ENCODE measurements at places on chromosomes 6 and 20.

- no peak for DNase-seq
Observed at GRCh38 chr6:43306086-43306485, 2.5 kb downstream of the CRIP3 start.

GRCh38 chr6:18663011-18663410 is 275.9 kb downstream of the RNF144B start:
- no peak for DNase-seq

- DNase-seq: no peak
Observed at GRCh38 chr6:40671694-40672050, 84.5 kb upstream of the LRFN2 start.

GRCh38 chr6:37904590-37904989 is 85.1 kb downstream of the ZFAND3 start:
- DNase-seq: no peak

DNA sequence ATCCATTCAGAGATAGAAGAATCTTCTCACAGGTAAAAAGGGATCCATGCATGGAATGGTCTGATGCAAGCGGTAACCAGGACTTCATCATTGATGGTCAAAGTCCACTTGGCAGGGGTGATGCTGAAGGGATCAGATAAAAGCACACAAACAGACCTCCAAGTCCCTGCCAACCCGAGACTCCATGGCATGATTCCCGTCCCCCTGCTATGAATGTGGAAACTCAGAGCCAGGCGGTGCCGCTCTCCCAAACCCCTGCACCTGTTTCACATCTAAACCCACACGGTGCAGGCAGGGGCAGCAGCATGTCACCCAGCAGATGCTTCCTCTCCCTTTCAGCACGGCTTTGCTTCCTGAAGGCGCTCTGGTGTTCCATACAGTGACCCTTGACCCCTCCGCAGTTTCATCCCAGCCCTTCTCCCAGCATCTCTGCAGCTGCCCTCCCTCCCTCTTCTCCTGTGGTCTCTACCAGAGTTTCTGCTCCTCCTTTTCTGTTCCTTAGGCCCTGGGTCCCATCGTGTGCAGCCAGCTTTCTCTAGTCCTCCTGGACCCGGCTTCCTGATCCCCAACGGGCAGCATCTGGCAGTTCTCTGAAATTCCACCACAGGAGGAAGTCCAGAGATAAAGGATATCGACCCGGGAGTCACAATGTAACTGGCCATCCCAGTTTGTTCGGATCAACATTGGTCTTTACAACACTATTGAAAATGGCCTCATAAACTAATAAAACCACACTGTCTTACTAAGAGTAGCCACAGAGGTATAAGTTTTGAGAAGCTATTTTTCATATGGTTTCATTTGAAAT is 235.0 kb downstream of the TTLL2 start:
- no peak for DNase-seq

DNA sequence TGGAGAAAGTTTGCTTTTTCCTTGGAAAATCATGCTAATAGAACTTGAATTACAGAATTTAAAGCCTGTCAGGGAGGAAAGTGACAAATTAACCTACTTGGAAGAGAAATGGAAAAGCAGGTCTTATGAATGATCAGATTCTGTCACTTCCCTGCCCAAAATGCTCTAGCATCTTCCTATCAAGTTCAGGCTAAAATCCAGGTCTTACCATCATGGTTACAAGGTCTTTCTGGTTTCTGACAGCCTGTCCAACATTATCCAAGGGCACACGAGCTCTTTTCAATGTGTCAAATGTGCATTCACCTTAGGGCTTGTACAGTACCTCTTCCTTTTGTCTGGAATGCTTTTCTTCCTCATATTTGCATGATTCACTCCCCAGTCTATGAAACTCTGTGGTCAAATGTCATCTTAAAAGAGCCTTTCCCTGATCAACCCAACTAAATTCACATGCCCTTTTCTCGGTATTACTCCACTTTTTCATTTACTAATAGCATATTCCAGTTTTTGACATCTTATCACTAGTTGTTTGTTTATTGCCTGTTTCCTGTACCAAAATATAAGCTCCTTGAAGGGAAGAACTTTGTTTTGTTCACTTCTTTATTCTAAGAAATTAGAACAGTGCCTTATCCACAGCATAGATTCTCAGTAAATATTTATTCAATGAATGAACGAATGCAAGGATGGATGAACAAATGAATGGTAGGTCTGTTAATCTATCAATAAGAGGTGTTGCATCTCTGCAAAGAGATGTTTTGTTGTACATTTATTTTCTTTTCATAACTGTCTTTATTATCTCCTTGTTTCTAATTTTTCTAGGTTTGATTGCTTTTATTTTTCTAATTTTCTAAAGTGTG is 139.5 kb downstream of the BCAS1 start:
- no peak for DNase-seq

- DNase-seq: no peak
Observed at GRCh38 chr20:17225851-17226409, 910 bp upstream of the PCSK2 start.

DNA sequence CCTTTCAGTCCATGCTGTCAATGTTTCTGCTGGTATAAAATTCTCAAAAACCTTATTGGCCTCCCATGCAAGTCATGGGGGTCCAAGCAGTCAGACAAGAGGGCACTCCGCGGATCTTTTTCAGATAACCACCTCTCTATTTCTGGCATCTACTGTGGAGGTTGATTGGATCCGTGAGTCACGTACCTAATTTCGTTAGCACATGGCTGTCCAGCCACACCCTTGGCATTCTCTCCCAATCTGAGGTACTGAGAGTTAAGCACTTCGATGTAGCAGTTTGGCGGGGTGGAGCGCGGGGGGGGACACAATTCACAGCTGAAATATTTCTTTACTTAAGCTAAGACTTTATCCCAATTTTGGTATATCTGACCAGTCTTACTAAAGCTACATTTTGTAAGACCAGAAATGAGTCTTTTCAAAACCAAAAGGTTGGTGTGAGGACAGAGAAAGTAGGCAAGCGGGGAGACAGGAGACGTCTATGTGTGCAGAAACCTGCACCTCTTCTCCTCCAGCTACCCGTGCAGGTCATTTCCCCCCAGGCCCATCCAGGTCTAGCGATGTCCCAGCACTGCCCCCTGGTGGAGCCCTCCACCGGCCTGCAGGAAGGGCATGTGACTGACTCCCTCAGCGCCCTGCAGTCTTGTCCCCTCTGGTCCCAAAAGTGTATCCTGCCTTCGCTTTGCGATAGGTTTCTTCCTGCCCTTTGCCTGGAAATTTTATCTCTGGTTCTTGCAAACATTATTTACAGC is 113.1 kb downstream of the ADAT2 start:
- no peak for DNase-seq

DNA sequence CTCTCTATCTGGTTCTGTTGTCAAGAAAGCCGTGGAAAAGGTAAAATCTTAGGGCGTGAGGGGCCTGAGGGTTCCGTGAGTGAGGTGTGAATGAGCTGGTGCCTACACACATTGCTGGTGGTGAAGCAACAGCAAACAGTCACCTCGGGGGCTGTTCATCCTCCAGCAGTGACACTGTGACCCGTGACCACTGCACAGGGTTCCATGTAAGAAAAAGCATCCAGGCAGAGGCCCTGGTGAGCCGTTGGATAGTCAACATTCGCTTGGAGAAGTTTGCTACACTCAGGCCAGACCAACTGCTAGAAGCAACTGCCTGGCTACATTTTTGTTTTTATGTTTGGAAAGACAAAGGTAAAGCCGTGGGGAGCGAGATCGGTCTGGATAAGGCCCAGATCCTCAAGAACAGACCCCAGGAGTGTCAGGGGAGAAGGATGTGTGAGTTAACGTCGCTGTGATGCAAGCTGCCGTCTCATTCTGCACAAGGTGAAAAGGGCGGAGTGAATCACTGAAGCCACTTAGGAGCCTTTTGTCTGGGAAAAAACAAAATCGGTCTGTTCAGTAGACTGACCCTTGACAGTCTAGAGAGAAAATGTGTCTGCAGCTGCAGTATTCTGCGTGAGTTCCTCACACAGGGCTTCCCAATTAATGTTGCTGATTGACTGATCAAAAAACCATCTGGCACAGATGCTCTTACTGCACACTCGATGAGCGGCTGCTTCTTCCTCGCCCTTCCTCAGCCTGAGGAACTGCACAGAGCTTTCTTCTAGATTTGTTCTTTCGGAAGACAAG is 404.0 kb downstream of the SMOC2 start:
- DNase-seq: no peak

- no peak for DNase-seq
Observed at GRCh38 chr6:47439348-47439668, 38.3 kb upstream of the CD2AP start.

DNA sequence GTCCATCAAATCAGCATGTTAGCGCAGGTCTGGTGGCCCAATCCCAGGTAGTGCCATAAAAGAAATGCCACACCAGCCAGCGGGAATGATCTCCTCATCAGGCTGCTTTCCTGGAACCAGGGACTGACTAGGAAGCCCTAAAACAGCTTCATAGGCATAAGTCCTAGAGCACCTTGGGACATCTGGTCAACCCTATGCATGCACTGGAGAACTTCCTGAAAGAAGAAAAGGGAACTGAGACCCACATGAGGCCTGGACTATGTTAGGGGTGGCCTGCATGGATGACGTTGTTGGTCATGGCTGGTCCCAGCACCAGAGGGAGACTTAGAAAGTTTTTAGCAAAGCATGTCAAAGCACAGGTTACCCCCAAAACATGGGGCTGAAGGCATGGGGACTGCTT is 7.6 kb upstream of the KCNK16 start:
- no peak for DNase-seq

DNA sequence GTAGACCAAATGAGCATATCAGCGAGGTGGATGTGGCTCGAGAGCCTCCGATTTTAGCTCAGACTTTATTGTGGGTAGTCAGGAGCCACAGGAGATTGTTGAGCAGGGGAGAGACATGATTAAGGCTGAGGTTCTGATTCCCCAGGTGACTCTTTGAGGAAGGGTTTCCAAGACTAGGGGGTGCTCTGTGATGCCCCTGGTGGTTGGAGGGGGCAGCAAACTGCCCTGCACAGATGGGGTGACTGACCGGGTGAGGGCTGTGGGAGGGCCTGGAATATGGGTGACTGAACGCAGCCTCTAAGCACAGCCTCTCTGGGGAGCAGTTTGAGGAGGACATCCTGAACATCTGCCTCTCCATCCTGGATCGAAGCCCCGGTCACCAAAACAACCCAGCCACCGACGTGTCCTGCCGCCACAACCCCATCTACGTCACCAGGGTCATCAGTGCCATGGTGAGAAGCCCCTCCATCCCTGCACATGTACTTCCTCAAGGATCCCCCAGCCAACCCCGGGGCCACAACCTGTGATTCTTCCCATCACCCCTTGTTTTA is 17.0 kb downstream of the TGM6 start:
- no peak for DNase-seq

- DNase-seq: no peak
Observed at GRCh38 chr6:5159162-5159561, 74.0 kb downstream of the PPP1R3G start.

GRCh38 chr20:59831024-59831915 is 102.2 kb downstream of the SYCP2 start:
- DNase-seq: no peak

DNA sequence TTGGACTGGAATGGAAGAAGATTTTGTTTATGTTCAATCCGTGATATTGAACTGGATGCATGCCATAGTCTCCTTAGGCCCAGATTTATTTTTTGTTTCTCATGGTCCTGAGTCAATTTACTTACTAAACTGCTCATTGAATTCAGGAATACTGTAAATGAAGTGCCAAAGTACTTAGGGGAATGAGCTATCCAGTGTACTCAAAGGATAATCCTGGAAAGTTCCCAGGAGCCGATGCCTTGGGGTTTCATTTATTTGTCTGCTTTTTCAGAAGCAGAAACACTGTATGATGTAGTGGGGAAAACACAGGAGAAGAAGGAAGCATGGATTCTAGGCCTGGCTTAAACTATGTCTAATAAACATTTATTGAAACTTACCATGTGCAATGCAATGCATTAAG is 56.1 kb upstream of the THEMIS start:
- DNase-seq: no peak

DNA sequence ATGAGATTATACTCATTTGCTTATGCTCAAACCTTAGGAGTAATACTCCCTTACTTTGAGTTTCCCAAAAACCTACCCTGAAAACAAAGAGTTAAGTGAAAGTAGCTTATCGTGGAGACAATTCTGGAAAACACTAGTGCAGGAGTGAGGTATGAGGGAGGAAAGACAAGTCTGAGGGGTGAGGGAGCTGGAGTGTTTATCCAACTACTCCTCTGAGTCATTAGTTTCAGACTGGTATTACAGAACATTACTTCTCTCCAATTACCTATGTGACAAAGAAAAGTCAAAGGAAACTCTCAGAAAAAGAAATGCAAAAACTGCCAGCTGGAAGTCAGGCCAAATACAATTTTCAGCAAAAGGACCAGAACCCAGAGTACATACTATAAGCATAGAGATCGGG is 171.1 kb upstream of the SPTLC3 start:
- no peak for DNase-seq

- DNase-seq: no peak
Observed at GRCh38 chr6:109874621-109875020, 103.5 kb upstream of the GPR6 start.

- no peak for DNase-seq
Observed at GRCh38 chr6:100846276-100846675, 34.9 kb downstream of the ASCC3 start.

DNA sequence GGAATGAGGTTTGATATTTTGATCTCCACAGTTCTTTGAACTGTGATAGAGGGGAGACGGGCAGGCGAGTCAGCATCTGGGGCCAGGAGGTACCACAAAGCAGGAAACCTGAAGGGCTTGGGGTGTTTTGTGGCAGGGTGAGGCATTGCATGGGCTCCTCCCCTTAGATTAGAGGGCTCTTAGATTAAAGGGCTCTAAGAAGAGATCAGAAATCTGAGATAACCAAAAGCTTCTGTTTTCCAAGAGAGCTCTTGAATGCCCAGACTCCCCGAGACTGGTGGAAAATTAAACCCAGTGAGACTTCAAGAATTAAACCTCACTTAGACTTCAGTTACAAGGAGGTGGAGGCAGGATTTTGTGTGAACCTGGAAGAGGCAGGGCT is 2.4 kb upstream of the GPX5 start:
- no peak for DNase-seq

DNA sequence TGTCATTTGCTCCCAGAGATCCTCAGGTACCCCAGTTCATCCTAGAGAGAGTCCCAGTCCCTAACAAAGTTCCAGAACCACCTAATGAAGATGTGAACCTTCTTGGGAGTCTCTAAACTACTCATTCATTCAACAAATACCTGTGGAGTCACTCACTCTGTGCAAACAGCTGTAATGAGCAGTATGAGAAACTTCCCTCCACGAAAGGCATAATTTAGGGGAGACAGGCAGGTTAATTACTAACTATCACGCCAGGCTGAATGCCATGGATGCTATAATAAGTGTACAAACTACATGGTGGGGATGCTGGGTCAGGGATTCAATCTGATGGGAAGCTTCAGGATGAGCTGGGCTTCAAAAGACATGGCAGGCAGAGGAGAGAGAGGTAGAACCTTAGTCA is 70.1 kb upstream of the AFDN start:
- DNase-seq: no peak
